ENCODE measurements at places on chromosomes 5 and 9.
A peak's percentile ranks its signal among the peaks of the same experiment; 100 is the strongest.

- DNase-seq, result no peak
Measured at GRCh38 chr5:4928409-4928808, 211.7 kb upstream of the ADAMTS16 start.

- no peak for DNase-seq
Measured at GRCh38 chr5:67030289-67031056, 166.1 kb downstream of the CD180 start.

DNA sequence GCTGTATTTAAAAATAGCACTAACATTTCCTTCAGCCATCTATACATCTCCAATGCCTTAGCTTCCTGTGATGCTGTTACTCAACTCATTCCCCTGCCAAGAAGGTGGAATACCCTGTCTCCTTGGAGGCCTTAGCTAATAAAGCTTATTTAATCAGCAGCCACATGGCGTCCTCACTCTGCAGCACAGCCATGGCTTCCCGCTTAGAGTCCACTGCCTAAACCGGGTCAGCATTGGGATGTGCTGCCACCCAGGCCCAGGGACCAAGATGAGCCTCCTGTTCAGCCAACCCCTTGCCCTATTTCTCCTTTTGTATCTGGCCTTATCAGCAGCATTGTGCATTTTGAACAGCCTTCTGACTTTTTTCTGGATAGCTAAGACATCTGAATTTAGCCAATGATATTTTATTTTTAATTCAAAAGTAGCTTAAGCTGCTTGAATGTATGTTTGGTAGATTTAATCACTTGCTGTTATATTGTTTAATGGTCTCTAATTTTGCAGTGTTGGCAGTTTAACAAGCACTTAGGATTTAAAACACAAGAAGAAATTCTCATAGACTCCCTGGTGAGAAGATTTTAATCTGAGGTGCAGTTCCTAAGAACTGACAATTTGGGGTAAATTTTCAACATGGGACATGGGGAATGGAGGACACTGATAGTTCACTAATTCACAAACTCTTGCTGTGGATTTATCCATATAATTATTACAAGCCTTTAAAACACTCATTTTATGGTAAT is 113.0 kb downstream of the RPS23 start:
- DNase-seq, result no peak

DNA sequence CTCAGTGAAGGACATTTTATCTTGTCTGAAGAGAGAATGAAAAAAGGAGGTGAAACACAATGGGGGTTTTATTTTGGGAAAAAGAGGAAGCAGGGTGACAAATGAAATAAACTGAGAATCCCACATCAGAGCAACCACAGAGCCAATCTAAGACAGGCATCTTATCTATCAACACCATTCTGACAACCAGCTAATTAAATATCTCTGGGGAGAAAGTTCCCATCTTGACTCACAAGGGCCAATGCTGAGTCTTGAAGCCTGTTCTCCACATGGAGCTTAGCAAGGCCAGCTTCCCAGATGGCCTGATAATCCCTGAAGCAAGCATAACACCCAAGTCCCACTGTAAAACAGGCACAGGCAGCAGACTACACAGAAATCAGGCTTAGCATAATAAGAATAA is 30.4 kb downstream of the DPYSL3 start:
- DNase-seq, result no peak

DNA sequence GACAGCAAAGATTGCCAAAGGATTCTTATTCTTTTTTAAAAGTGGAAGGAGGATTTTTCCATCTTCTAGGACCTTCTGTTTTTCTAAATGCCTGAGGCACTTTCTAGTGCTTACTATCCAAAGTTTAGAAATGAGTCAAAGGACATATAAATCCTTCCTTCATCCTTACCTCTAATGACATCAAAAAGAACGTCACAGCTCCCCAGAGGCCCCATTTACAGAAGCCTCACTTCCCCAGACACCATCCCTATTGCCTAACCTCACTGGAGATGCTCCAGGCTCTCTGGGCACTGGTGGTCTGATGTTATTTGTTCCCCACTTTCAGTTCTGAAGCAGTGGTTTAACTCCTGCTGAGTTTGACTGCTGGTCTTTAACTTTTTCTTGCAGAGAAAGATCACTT is 504.3 kb downstream of the AGTPBP1 start:
- DNase-seq, result no peak

- DNase-seq, result no peak
Measured at GRCh38 chr5:117872798-117873368, 1115.5 kb downstream of the DTWD2 start.

DNA sequence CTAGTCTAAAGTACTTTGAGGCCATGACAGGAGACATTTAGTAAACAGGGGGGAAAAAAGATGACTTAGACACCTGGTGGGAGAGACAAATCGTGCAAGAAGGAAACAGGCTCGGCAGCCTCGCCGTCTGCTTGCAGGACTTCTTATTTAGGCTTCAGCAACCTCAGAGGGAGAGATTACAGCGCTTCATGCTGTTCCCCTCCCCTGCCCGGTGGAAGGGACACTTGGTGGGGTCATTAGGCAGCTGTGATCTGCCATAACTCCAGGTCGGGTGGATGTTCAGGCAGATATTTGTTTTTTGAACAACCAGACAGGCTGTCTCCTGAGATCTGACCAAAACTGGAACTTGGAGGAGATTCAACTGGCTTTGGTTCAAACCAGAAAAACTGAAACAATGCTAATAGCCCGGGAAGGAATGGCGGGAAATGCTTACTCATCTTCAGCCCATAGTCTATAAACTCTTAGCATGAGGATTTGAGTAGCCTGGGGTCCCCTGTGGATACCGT is 38.1 kb upstream of the CD180 start:
- DNase-seq, result no peak

- DNase-seq, result no peak
Measured at GRCh38 chr9:90631964-90632363, 10.7 kb downstream of the DIRAS2 start.

GRCh38 chr5:134538296-134538695 is 12.8 kb downstream of the JADE2 start:
- DNase-seq, result no peak

- no peak for DNase-seq
Measured at GRCh38 chr5:118095115-118095514, 893.2 kb downstream of the DTWD2 start.

DNA sequence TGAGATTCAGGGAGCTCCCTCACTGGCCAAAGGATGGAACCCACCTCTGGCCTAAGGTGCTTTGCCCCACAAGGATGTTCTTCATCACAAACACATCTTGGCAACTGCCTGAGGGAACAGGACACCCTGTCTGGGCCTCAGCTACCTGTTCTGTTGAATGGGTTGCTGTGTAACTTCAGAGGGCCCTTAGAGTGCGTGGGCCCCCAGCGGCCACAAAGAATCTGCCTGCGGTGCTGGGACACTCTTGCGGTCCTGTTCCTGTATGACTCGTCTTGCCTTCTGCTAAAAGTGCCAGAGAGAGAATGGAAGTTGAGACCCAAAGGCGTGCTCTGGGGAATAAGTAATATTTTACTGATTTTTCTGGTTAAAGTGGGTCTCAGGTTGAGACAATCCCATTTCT is 14.1 kb upstream of the RPL26L1 start:
- DNase-seq, result no peak

GRCh38 chr5:172413601-172414171 is 40.6 kb downstream of the SH3PXD2B start:
- DNase-seq, result no peak

GRCh38 chr5:59034498-59035186 is 451.8 kb downstream of the RAB3C start:
- peak; percentile 87 for DNase-seq

DNA sequence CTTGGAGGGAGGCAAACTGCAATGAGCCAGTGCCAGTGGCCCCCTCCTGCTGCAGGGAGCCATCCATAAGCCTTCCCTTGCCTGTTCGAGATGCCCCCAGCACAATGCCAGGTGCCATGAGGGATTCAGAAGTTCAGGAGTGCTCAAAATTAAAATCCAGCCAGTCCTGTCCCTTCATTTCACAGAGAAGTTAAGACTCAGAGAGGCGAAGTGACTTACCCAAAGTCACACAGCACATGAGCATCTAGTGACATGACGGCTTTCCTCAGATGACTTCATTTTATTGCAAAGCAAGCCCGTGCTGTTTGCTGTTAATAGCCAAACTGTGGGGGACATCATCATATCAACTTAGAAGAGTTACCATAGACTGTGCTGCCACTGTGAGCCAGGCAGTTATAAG is 69.3 kb upstream of the SAP30L start:
- DNase-seq, result no peak

DNA sequence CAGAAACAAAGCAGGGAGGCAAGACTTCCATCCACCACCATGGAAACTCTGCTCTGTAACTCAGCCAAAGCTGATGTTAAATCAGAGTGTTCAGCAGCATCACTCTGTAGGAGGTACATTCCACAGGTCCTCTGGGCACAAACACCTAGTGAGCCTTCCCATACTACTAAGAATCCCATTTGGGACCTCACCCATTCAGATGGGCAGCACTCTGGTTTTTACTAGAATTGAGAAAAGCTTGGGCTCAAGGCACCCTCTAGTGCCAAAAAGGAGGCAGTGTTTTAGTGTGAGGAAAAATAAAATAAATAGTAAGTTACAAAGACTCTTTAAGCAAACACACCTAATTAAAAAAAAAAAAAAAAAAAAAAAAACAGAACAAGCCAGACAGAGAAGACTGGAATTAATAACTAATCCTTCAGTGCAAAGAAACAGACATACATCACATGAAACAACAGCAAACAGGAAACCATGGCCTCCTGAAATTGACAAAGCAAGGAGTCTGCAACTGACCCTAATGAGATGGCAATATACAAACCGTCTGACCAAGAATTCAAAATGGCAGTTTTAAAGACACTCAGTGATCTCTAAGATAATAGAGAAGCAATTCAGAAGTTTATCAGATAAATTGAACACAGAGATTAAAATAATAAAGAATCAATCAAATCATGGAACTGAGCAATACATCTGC is 159.5 kb downstream of the GNA14 start:
- peak; percentile 47 for DNase-seq

DNA sequence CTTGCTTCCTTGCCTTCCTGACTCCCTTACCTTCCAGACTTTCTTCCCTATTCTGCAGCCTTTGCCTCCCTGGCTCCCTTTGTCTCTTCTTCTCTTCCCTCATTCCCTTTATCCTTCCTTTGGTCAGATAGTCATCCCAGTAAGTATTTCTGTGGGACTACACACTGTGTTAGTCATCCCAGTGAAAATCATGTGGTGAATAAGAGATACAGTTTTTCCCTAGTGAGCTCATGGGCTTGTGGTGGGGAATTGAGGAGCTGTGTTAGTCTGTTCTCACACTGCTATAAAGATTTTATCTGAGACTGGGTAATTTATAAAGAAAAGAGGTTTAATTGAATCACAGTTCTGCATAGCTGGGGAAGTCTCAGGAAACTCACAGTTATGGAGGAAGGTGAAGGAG is 109.8 kb upstream of the EDIL3 start:
- DNase-seq, result peak; percentile 44

DNA sequence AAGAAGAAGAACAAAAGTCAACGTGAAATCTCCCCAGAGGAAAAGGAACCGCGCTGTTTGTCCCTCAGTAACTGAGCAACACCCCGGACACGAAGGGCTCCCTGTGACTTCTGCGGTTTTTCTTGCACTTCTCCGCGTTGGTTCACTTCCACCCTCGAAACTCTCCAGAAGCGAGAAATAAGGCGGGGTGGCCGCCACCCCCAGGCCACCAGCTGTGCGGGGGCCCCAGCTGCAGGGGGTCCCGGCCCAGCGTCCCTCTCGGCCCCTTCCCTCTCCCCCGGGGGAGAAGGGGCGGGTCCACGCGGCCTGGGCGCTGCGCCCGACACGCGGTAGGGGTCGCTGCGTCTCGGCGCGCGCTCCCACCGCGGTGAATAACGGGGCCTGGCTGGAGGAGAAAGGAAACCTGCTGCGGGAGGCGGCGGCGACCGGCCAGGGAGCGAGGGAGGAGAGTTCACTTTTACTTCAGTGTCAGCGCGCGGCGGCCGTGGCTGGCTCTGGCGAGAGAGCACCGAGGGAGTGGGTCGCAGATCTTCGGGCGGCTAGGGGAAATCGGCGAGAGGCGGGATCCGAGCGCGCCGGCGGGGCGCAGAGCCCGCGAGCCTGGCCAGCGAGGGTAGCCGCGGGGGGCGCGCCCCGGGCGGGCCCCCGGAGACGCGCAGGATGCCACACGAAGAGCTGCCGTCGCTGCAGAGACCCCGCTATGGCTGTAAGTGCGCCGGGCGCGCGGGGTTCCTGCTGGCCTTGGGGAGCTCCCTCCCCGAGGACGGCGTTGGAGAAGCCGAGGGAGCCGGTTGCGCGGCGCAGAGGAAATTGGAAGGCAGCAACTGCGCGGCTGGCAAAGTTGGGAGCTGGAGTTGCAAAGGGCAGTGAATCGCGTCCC is at the start of gene IQGAP2:
Gene IQGAP2 (plus strand): TSS at position 400 of the 880 bp plus-strand sequence. CDS start 261 bp downstream, at position 661.
- DNase-seq, result peak; percentile 39

DNA sequence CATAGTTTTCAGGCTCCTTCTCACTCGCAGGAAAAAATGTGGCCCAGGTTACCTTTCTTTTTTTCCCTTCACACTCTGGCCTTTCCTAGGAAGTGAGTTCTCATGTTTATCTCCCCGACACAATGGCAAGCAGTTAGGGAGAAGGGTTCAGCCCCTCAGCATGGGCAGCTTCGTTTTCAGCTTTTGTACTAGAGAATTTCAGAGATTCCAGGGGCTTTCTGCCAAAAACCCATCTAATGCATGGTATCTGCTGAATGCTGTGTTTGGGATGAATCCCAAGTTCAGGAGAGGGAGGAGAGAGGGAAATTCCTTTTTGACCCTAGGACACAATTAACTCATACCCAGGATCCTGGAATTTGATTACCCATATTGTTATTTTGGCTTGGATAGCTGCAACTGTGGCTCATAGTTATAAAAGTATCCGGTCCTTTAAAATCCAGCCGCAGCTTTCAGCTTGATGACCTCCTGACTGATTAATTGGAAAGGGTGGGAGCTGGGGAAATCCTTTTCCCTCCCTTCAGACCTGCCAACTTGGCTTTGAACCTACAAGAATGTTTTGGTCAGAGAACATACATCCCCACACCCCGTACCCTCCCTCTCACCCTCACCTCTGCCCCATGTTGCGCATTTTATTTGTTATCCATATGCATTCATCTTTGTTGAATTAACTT is 78.4 kb downstream of the TMEM252 start:
- no peak for DNase-seq

GRCh38 chr5:139817362-139817761 is 21.8 kb downstream of the PSD2 start:
- no peak for DNase-seq

- DNase-seq, result no peak
Measured at GRCh38 chr5:15004506-15004905, 132.9 kb upstream of the ANKH start.

- DNase-seq, result peak; percentile 77
Measured at GRCh38 chr9:133144142-133144903, 19.4 kb downstream of the GBGT1 start.

- DNase-seq, result no peak
Measured at GRCh38 chr5:154384480-154385235, 61.1 kb upstream of the SAP30L start.

DNA sequence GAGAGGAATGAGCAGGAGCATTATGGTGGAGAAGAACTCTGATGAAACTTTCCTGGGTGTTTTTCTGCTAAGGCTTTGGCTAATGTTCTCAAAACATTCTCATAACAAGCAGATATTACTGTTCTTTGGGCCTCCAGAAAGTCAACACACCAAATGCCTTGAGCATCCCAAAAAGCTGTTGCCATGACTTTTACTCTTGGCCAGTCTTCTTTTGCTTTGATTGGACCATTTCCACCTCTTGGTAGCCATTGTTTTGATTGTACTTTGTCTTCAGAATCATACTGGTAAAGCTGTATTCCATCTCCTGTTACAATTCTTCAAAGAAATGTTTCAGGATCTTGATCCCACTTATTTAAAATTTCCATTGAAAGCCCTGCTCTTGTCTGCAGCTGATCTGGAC is 139.6 kb downstream of the MAN2A1 start:
- DNase-seq, result no peak
